ENCODE measurements at places on chromosomes 2 and 18.
A peak's percentile ranks its signal among the peaks of the same experiment; 100 is the strongest.

DNA sequence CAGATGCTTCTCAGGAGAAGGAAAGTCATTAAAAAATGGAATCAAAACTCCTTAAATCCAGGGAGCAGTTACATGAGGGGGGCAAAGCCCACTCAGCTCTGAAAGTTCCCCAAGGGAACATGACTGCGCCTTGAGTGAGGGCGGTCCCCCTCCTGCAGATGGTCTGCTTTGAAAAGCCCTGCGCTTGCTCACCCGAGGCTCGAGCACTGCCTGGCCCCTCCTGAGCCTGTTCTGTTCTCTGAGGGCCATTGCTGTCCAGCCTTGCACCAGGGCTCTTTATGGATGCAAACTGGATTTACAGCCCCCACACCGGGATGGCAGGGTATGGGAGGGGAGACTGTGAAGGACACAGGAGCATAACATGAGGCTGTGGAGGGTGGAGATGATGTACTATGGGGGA lies 37.8 kb upstream of the DNMT3A start:
- no peak for DNase-seq

DNA sequence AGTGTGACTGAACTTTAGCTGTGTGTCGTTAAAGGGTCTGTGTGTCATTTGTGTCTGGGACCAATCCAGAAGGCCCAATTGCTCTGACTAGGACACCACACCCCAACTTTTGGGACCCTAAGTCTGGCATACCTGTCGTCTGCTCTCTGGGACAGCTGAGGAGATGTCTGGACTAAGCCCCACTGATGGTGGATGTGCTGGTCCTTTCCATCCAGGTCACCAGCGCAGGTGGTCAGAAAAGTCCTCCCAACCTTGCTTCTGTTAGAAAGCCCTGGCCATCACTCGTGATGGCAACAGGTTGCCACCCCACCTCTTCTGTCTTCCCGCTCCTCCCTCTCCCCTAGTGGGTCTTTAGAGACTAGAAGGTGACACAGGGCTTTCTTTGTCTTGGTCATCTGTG lies 37.6 kb upstream of the TWIST2 start:
- no peak for DNase-seq

DNA sequence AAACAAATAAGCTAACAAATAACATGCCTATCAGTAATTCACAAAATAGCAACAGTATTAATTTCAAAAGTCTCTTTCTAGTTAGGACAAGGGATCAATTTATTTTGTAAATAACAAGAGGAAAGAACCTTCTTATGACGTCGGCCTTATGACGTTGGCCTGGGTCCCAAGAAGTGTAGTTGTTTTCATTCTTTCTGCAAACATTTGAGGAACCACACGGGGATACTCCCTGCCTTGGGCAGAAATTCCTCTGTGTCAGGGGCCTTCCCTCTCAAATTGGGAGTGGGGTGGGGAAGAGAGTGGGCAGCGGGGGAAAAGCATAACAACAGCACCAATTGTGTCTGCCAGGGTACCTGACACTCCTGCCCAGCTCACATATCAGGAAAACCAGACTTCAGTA lies 1.3 kb downstream of the CCDC68 start:
- DNase-seq: no peak

- no peak for DNase-seq
Observed at GRCh38 chr18:57210716-57211411, 64.0 kb downstream of the BOD1L2 start.

- no peak for DNase-seq
Observed at GRCh38 chr2:46780801-46781445, 134.7 kb downstream of the MCFD2 start.

- DNase-seq: no peak
Observed at GRCh38 chr2:197538412-197538811, 22.5 kb downstream of the MOB4 start.

DNA sequence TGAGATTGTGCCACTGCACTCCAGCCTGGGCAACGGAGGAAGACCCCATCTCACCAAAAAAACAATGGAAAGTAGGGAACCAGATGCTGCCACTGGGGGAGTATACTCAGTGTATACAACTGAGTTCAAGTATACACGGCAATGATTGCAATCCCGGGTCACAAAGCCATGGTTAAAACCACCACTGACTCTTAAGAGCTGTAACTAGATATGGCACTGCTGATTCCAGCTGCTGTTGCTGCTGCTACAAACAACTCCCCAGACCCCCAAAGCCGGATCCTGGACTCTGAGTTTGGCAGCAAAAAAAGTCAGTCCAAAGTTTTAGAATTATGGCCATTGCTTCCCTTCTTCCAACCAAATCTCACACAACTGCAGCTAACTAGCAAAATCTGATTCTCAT lies 43.7 kb upstream of the COX7A2L start:
- no peak for DNase-seq

GRCh38 chr2:232967474-232967873 lies 45.6 kb downstream of the NGEF start:
- no peak for DNase-seq

GRCh38 chr2:31770741-31771140 lies 190.0 kb upstream of the SRD5A2 start:
- no peak for DNase-seq

DNA sequence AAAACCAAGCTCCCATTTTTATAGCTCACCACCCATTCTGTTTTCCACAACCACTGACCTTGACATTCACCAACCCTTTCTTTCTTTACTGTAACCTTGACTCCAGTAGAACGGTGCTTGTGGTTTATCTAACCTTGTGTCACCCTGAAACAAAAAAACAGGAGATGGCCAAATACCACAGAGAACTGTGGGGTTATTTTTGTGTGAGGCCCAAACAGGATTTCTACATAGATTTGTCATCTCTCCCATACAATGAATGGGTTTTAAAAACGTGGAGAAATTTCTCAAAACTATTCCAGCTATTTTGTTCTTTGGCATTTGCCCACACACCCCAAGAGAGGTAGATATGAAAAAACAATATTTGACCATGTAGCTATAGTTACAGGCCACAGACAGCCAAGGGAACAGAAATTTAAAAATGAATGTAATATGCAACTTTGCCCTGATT lies 231.3 kb upstream of the TANK start:
- DNase-seq: no peak

DNA sequence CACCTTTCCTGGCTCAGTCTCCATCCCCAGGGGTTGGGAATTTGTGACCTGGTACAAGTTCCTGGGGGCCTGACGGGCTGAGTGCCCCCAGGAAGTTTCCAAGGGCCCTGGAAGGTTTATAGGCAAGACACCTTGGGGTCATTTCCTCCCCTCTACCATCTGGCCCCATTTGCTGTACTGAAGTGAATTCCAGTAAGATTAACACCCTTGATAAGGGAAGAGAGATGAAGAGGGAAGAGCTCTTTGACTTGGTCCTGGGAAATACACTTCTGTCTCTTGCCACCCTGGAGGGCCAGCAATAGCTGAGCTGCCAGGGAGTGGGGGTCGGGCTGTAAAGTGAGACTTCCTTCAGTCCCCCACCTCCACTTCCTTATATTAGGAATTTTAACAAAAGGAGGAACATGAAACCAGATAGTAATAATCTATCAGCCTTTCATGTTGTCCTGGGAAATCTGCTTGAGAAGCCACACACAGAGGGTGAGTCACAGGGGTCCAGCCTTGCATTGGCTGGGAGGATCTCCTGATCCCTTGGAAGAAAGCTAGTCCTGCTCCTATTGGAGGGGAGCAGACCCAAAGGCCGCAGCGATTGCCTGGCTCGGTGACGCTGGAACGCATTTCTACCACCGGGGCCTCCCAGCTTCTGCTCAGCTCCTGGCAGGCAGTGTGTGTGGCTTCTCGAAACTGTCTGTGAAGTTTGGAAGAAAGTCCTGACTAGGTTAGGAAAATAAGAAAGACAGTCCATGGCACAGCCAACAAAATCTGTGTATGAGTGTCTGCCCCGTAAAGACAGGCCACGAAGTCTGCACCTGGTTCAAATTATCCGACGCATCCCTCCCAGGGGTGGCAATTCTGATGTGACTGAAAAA lies 87.3 kb downstream of the ACAA2 start:
- DNase-seq: no peak

- no peak for DNase-seq
Observed at GRCh38 chr2:191234376-191234775, 10.8 kb upstream of the MYO1B start.

DNA sequence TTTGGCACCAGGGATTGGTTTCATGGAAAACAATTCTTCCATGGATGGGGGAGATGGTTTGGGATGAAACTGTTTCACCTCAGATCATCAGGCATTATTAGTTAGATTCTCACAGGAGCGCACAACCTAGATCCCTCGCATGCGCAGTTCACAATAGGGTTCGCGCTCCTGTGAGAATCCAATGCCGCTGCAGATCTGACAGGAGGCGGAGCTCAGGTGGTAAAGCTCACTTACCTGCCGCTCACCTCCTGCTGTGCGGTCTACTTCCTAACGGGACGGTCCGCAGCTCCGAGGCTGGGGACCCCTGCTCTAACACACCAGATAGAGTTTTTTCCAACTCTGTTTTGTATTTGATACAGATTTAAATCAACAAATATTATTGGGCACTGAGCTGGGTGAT lies 286.5 kb downstream of the MTX2 start:
- no peak for DNase-seq

GRCh38 chr18:1998121-1998520 lies 573.2 kb downstream of the METTL4 start:
- no peak for DNase-seq

GRCh38 chr2:108377401-108377800 lies 353 bp upstream of the SULT1C4 start:
- DNase-seq: no peak

- no peak for DNase-seq
Observed at GRCh38 chr18:48838921-48839818, 111.6 kb downstream of the SMAD7 start.

DNA sequence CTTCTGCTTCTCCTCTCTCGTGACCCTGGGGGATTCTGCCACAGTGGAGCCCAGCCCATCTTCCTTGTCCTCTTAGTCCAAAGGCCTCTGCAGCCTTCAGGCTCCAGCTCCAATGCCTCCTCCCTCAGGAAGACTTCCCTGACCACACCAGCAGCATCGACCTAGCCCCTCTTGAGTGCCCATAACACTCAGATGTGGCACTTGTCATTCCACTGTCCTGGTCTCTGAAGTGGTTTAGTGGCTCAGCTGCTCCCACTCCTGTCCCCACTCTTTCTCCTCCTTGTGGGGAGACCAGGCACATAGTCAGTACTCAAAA lies 97.5 kb downstream of the STPG4 start:
- DNase-seq: peak; percentile 61

DNA sequence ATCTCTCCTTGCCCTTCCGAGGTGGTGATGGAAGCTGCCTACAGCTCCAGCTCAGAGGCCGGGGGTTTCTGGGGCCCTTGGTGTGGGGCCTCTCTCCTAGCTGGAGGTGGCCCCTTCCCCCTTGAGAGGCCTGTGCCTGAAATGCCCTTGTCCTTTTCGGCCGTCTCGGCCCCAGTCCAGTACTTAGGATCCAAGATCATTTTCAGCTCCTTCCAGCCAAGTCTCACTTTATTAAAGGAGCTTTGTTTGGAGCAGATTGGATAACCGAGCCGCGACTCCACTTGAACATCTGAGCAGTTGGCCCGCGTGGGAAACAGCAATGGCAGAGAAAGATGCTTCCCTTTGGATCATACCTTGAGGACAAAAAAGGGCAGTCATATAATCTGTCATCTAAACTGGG lies 125.0 kb downstream of the NEDD4L start:
- DNase-seq: no peak

DNA sequence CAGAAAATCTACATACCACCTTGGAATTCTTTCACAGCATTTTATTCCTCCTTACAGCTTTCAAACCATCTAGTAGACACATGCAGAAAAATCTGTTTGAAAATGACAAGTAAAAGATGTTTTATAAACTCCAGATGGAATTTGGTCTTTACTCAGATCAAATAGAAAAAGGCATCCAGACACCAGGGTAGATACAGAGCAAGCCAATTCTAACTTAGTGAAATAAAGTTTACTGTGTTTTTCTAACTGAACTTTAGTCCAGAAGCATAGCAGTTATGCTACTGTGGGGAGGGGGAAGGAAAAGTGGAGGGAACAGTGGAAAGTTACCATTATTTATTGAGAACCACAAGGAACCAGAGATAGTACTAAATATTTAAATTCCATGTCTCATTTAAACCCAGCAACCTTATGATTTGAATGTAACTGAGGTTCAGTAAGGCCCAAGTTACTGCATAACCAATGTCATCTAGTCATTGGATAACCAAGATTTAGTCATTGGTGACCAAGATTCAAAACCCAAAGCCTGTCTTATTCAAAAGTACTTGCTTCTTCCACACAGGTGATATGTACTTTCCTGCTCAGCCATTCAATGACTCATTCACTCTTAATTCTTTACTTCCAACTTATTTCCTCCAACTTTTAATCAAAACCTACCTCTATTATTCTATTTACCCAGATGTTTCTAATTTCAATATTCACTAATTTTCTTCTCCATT lies 57.7 kb downstream of the RAD51AP2 start:
- DNase-seq: no peak

DNA sequence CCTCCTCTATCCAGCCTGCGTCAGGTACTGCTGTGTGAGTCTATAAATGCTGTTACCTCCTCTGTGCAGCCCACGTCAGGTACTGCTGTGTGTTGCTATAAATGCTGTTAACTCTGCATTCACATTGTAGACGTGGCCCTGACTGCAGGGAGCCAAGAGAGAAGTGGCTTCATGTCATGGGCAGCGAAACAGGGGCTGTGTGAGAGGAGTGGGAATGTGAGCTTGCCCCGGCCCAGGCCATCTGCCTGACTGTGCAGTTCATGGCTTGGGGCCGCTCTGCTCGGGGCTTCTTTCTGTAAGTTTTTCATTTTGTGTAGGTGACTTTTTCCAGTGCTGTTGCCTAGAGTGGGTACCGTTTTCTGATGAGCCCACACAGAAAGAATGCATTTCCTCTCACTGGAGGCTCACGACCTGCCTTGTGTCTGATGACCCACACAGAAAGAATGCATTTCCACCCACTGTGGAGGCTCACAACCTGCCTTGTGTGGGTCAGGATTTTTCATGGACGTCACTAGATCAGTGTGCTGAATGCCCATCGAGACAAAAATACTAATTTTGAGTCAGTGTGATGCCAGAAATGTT lies 104.5 kb downstream of the SNTG2 start:
- DNase-seq: no peak

- no peak for DNase-seq
Observed at GRCh38 chr2:241080405-241081189, 21.5 kb downstream of the MTERF4 start.

GRCh38 chr2:133574186-133574585 lies 5.9 kb upstream of the NCKAP5 start:
- no peak for DNase-seq

- no peak for DNase-seq
Observed at GRCh38 chr2:158600155-158600802, 143.5 kb downstream of the PKP4 start.

DNA sequence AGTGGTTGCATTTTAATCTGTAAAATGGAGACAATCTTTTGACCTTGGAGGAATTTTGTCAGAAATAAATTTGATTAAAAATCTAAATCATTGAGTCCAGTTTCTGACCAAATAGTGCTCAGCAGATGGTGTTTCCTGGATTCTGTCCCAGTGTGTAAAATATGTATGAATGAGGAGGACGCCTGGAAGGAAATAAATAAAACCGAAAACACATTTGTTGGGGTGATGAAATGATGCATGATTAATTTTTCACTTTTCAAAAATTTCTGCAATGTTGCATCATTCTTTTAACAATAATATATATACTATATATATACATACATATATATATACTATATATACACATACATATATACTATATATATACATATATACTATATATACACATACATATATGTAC lies 261.1 kb upstream of the TRIB2 start:
- no peak for DNase-seq

Measured in CD4-positive, alpha-beta T cell (primary cell).